ENCODE measurements at places on chromosomes 1 and 21.

- no peak for DNase-seq
Measured at GRCh38 chr1:180387413-180387812, 115.0 kb downstream of the ACBD6 start.

- DNase-seq: no peak
Measured at GRCh38 chr1:19392221-19392620, 80.1 kb downstream of the SLC66A1 start.

- no peak for DNase-seq
Measured at GRCh38 chr1:6775261-6776043, 9.8 kb upstream of the CAMTA1 start.

DNA sequence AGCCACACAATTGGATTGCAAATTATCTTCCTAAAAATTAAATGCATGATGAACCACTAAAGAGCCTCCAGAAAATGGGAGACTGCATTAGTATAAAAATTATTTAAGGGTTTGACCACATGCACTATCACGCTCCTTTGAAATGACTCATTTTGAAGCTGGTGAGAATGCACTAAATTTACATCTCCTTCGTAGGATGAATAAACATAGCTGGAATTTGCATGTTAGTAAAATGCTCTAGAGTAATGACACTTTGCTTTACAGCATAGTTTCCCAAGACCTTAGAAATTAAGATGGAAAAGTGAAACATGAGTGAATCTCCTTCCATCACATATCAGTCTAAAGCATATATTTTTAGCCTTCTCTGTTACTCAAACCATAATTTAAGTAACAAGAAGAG, 2.4 kb downstream of the PLPPR4 start:
- no peak for DNase-seq

DNA sequence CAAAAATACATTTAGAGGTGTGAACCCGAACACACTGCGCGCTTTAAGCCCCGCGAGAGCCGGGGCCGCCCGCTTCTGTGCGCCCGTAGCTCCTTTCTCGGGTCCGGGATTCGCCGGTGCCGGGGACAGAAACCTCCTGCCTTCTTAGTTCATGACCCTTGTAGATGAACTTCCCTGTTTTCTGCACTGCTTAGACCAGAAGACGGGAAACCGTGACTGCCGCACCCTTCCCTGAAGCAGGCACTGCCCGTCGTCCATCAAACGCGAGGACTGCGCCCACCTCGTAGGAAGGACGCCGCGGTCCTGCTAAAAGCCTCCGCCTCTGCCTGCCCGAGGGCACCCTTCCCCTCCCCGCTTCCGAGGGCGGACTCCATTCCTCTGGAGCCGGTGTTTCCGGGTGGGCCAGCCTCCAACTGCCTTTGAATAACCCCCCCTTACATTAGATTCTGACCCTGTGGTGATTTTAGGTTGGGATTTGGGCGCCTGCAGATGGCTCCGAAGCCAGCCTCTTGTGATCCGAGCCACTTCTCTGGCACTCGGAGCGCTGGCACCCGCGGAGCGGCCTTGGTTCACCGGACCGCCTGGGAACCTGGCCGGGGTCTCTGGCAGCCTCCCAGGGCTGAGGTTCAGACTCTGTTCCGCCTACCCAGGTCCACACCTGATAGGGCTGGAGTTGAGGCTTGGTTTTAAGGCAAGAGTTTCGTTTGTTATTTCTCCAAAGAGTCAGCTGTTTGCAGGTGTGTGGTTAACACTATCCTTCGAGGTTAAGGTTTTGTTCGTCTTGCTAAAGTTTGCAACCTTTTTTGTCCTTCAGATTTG, 1.2 kb upstream of the PTTG1IP start:
- DNase-seq: no peak
